ENCODE measurements at places on chromosomes 1 and 21.

GRCh38 chr1:104092698-104093097 lies 343.0 kb downstream of the AMY1C start:
- DNase-seq: no peak

GRCh38 chr21:33189237-33189636 lies 40.5 kb upstream of the IFNAR2 start:
- no peak for DNase-seq

DNA sequence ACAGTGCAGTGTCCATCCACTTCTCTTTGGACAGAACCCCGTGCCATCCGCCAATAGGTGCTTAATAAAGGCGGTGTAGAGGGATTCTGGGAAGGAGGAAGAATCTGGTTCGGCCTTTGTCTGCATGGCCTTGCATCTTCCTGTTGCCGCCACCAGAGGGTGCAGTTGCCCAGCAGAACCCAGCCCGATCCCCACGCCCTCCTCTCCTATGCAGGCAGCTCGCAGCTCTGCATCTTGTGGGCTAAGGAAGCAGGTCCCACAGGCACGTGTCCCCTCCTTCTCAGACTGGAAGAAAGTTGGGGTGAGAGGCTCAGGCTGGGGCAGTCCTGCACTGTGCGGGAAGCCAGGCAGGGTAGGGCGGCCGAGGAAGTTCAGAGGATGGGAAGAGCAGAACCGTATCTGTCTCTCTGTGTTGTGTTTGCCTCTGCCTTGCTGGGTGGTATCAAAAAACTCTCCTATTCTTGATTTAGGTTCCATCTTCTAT lies 20.8 kb downstream of the NAV1 start:
- DNase-seq: peak; percentile 50

- DNase-seq: no peak
Observed at GRCh38 chr1:229264487-229264886, 6.4 kb upstream of the RAB4A start.

- no peak for DNase-seq
Observed at GRCh38 chr1:197837911-197838310, 62.6 kb upstream of the DENND1B start.

GRCh38 chr21:29164323-29164942 lies 34.0 kb downstream of the MAP3K7CL start:
- no peak for DNase-seq

DNA sequence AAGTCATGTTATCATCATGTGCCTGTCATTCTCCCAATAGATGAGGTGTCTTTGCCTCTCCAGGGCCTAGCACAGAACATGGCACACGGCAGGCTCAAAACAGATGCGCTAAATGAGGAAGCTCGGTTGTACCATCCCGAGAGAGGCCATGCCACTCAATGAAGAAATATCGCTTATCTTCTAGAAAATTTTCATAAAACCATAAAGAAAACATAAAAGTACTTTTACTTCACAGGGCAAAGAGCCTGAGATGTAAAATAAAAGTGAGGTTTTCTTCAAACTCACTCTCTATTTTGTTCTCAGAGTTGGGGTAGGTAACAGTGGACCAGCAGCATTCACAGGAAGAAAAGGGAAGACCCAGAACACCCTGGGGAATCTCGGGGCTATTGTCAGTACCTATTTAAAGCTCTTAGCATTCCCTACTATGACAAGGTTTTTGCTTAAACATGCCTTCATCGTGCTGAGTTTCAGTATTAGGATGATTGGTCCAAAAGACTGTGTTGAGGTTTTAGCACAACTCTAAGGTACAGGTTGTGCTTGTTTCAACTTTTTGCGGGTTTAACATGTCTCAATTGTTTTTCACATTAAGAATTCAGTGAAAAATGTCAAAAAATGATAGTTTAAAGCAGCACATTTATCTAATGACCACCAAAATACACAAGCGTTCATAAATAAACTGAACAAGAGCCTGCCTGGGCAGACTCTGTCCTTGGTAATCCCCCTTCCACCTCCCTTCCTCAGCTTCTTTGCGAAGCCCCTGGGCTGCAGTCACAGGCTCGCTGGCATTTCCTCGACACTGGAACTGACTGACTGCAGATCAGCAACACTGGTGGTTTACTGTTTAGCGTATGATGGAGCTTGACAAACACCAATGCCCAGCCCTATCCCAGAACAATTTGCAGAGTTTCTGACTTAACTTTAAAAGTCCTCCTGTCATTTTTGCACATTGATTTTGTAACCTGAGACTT lies 55.6 kb downstream of the COQ8A start:
- DNase-seq: no peak

- no peak for DNase-seq
Observed at GRCh38 chr21:42570841-42571387, 57.3 kb downstream of the SLC37A1 start.

GRCh38 chr1:184745110-184745509 lies 9.5 kb downstream of the EDEM3 start:
- DNase-seq: no peak

- DNase-seq: no peak
Observed at GRCh38 chr1:150484861-150485260, 2.4 kb upstream of the TARS2 start.

DNA sequence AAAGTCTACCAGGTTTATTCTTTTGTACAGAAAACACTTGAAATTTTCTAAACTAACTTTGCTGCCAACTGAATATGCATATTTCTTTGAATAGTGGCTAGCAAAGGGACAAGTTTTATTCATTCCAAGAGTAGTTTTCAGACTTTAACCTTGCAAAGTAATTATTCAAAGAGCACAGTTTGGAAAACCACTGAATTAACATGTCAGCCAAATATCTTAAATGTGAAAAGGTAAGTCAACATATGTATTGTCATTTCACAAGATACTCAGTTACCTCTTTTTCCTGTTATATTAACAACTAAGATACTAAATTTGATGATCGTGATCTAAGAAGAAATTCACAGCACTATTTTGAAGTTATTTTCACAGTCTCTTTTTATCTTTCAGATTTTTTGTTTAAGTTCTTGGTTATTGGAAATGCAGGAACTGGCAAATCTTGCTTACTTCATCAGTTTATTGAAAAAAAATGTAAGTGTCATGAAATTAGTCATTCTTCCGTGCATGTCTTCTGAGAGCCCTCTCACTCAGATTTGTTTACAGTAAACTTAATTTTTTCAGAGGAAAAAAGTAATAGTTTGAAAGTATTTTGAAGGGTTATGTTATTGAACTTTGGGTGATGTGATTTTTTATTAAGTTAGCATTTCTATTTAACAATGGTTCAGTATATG lies 15.3 kb downstream of the RAB4A start:
- DNase-seq: no peak

DNA sequence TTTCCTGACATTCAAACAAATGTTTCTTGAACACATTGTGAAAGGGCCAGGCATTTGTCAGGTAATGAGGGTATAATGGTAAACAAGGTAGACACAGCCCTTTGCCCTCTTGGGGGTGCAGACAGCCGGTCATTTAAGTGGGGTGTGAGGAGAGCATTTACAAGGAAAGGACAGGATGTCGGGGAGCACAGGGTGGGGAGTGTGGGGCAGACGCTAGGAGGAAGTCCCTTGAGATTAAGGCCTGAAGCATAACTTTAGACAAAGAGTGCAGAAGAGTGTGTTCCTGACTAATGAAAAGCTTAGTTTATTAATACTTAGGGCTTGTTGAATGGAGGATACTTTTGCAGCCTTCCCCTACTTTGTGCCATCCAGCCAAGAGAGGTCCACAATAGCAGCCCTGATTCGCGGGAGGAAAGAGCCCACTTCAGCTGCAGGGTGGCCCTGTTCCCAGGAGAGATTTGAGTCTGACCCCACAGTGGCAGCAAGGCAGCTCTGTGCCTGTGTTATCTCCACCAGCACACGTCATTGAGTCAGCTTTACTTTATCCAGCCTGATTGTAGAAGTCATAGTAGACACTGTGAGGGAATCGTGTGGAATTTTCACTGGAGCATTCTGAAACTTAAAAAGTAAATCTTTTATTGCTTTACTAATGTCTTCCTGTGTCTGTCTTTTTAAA lies 35.1 kb downstream of the MPZL1 start:
- DNase-seq: no peak

DNA sequence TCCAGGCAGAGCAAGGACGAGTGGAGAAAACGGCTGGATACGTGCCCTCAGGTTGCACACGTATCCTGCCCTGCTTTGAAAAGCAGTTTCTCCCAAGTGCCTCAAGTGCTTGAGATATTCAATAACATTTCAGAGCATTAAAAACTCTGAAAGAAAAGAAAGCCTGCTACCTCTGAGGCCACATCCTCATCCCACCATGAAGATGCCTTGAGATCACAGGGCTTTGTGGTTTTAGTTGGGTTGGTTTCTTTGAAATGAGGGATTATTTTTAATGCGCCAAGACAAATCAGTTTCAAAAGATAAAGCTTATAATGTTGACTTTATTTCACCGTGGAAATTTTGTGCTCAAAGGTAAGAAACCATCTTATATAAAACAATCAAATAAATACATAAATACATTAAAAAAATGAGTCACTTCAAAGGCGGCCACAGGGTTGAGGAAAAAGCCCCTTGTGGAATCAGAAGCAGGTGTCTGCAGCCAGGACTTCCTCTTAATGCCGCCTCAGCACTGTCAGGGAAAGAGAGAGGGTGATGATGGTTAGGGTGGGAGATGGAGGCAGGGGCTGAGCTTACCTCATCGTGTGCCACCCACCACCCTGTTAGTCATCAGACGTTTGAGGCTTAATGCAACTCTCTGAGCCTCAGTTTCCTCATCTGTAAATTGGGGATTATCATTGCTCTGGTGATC lies 1.4 kb downstream of the NPPB start:
- DNase-seq: no peak

- DNase-seq: no peak
Observed at GRCh38 chr1:247529771-247530355, 6.4 kb downstream of the OR2C3 start.

GRCh38 chr1:101567582-101568189 lies 330.9 kb downstream of the S1PR1 start:
- DNase-seq: no peak

- DNase-seq: no peak
Observed at GRCh38 chr1:220843481-220844011, 35.7 kb upstream of the HLX start.

DNA sequence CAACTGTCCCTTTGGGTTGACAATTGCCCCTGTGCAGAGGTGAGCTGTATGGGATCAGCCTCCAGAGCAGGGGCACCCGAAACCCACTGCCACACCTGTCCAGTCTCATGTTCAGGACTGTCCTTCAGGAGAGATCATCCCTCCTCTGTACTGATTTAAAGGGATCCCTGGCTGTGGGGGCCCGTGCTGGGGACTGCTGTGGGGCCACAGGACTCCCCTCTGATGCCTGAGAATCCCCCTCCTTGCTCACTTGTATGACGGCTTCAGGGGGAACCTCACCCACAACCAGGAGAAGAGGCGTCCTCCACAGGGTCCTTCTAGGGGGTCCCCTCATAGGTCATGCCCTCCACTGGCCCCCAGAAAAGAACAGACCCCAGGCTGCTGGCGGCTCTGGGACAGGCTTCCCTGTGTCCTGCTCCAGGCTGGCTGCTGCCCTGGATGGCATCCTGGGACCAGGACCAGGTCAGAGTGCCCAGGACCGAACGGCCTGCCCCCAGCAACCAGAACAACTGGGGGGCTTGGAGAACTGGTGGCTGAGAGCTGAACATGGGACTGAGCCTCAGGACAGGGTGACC lies 77.5 kb upstream of the ACTRT2 start:
- DNase-seq: no peak

- DNase-seq: no peak
Observed at GRCh38 chr1:231517076-231517475, 11.4 kb upstream of the TSNAX start.

- DNase-seq: no peak
Observed at GRCh38 chr1:76668046-76668445, 199.2 kb upstream of the ST6GALNAC5 start.

GRCh38 chr21:15774590-15774989 lies 44.8 kb downstream of the USP25 start:
- no peak for DNase-seq

- no peak for DNase-seq
Observed at GRCh38 chr1:18262726-18263125, 155.1 kb downstream of the IGSF21 start.

DNA sequence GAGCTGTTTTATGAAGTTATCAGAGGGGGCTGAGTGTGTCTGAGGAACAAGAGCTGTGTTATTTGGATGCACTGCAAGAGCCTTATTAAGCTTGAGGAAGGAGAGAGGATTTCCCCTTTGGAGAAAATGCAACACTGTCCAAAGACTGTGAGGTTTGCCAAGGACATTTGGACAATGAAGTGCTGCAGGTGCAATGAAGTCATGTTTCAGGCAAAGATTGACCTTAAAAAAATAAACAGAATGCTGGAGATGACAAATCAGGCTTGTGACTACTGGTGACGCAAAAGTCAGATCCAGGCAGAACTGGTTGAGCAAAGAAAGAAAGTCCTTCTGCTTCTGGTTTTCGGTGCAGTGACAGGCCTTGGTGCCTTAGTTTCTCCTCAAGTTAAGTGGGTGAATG lies 125.2 kb upstream of the KIAA0040 start:
- no peak for DNase-seq

DNA sequence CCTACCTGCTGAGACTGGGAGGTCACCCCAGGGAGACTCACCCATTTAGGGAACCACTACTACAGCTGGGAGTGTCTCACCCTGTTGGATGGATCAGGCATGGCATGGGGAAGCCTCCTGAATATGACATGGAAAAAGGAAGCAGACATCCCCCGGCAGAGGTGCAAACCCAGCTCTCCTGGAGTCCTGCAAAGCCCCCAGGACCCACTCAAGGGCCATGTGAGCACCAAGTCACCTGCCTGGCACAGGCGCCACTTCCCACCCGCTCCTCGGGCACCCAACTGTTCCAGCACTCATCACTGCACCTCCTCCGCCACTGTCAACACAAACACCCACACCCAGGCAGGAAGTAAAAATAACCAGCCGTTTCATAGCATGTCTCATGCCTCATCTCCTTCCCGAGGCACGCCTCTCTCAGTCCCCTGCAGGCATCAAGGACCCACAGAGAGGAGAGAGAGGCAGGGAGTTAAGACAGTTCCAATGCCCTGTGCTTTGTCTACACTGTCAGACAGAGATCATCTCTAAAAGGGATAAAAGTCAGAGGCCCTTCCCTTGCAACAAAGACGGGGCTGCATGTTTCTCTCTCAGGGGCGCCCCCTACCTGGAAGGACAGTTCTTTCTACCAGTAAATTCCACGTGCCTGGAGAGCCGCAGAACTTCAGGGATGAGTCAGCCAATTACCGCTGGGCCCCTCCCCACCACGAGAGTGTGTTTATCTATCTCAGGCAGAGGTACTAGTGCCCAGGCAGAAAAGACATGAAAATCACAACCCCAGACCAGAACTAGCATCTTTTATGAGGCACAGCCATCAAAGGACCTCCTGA lies 150.1 kb upstream of the SOD1 start:
- DNase-seq: no peak

GRCh38 chr1:199311478-199312262 lies 672.8 kb downstream of the PTPRC start:
- no peak for DNase-seq
